Neural crest cell (in vitro differentiated cells): ENCODE measurements at places on chromosomes 6 and 20. TPM values are rescaled to one million over a fixed set of nuclear protein-coding genes. Genes with fewer than 3 reads are reported as not detected.

GRCh38 chr6:15129887-15130286 lies 116.0 kb upstream of the JARID2 start:
- H3K27ac ChIP-seq: no peak overlapping the region
- H3K4me3 ChIP-seq: no peak overlapping the region
- no peaks in the 10 kb centered on the region for H3K4me1 ChIP-seq
- no peak for DNase-seq
- H3K27me3 ChIP-seq: no peaks in the 10 kb centered on the region
- no peaks in the 10 kb centered on the region for H3K36me3 ChIP-seq

DNA sequence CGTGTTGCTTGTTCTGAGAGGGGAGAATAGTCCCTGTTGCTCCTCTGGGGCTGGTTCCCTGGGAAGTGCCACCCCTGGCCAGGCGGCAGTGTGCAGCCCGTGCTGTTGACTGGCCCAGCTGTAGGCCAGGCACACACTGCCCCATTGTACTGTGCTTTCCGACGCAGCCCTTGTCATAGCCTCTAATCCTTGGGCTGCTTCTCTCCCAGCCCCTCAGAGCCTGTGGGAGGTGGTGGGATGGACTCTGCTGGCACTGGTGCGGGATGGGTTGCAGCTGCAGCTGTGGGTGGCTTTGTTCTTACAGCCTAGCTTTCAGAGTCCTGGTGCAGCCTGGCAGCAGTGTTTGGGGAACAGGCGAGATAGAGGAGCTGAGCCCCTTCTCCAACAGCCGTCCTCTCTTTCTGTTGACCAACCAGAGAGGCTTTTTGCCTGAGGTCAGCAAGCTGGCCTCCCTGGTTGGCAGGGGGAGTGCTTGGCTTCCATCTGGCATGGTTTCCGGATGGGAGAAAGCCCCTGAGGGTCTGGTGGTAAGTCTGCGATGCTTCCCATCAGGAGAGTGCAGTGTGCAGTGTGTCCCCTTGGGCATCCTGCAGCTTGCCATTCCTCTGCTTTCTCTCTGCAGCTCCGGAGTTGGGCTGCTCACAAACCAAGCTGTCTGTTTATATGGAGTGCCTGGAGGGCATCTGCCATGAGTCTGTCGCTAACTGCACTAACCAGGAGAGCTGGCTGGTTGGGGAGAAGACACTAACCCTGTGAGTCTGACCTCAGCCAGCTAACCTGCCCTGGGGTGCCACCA lies 12.1 kb downstream of the TJAP1 start:
- H3K4me3 ChIP-seq: no peak overlapping the region

- H3K27me3 ChIP-seq: peaks cover 77% of the 10 kb centered on the region
- H3K36me3 ChIP-seq: peaks cover 8% of the 10 kb centered on the region
- H3K27ac ChIP-seq: no peak overlapping the region
These were observed 2.3 kb downstream of the TOX2 start for GRCh38 chr20:43916881-43917371.

GRCh38 chr20:62481425-62482145 lies 5.8 kb upstream of the GATA5 start:
- peaks cover 77% of the 10 kb centered on the region for H3K27me3 ChIP-seq
- no peak overlapping the region for H3K4me3 ChIP-seq
- no peak for DNase-seq
- no peak overlapping the region for H3K27ac ChIP-seq

GRCh38 chr6:11353921-11354389 lies 121.5 kb upstream of the NEDD9 start:
- no peak overlapping the region for H3K4me3 ChIP-seq
- DNase-seq: no peak
- no peaks in the 10 kb centered on the region for H3K27me3 ChIP-seq
- H3K36me3 ChIP-seq: no peaks in the 10 kb centered on the region
- no peak overlapping the region for H3K27ac ChIP-seq

DNA sequence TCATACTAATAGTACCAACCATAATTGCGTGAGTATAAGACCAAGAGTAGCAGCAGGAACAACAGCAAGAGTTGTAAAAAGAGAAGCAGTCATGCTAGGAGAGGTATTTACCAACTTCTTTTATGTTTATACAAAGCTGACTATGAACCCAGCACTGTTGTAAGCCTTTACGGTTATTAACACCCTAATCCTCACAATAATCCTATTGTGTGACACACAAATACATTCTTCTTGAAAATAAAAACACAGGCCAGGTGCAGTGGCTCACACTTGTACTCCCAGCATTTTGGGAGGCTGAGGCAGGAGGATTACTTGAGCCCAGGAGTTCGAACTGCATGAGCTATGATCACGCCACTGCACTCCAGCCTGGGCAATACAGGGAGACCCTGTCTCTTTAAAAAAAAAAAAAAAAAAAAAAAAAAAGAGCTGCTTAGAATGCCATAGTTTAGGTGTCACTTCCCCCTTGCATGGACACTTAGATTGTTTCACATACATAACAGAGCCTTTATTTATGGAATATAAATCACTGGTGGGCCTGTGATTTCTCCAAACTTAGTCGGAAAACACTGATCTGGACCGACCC lies 20.2 kb downstream of the HCK start:
- H3K36me3 ChIP-seq: no peaks in the 10 kb centered on the region
- no peak overlapping the region for H3K27ac ChIP-seq
- no peaks in the 10 kb centered on the region for H3K4me1 ChIP-seq
- no peak overlapping the region for H3K4me3 ChIP-seq

DNA sequence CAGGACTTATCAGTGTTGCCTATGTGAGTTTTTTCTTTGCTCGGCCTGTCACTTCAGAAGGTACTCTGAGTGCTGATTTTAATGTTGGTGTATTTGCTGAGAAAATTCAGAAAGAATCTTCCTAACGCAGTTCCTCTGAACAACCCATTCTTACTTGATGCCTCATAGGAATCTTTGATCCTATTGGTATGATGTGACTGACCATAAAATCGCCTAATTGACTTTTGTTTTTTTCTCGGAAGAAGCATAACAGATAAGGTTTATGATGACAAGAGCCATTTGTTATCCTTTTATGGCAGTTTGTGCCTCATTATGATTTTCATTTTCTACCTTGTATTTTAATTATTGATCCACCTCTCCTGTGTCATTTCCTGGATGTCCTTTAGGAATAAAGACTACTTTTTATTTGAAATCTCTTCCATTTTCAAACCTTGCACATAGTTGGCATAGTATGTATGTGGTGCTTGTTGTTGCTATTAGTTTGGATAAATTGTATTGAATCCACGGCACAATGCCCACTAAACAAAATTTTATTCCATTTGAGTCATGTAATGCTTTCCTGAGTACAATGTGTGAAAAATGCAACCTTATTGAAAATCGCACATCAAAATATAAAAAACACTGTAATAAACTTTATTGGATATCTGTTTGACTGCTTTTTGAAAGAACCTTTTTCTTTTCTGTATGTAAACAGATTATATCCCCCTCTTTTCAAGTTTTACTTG lies 37.3 kb downstream of the LRRC1 start:
- H3K4me3 ChIP-seq: no peak overlapping the region
- H3K27me3 ChIP-seq: no peaks in the 10 kb centered on the region
- H3K36me3 ChIP-seq: no peaks in the 10 kb centered on the region
- H3K4me1 ChIP-seq: peaks cover 19% of the 10 kb centered on the region

- peaks cover 6% of the 10 kb centered on the region for H3K36me3 ChIP-seq
- no peak for DNase-seq
- H3K4me3 ChIP-seq: no peak overlapping the region
- no peaks in the 10 kb centered on the region for H3K27me3 ChIP-seq
- no peak overlapping the region for H3K27ac ChIP-seq
- H3K4me1 ChIP-seq: peaks cover 3% of the 10 kb centered on the region
These were observed 11.9 kb downstream of the SERPINB9 start for GRCh38 chr6:2890976-2891767.

DNA sequence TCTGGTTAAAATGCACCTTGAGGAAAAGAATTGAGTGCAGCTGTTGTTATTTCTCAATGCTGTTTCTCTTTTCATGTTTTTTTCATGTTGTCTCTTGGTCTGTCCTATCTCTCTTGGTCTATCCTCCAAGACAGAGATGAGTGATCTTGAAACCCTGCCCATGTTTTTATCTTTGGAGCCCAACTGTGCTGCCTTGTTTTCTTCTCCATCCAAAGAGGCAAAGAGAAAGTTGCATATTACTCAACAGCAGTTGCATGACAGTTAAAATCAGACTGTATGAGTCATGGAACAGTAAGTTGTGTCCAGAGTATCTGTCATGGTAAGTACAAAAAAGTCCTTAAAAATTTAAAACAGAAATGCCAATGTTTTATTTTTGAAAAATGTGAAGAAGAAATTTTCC lies 26.2 kb downstream of the BCAS1 start:
- H3K4me1 ChIP-seq: no peaks in the 10 kb centered on the region
- H3K4me3 ChIP-seq: no peak overlapping the region
- H3K27ac ChIP-seq: no peak overlapping the region
- H3K36me3 ChIP-seq: no peaks in the 10 kb centered on the region
- DNase-seq: no peak
- H3K27me3 ChIP-seq: no peaks in the 10 kb centered on the region

- DNase-seq: peak; percentile 63
- peaks cover 42% of the 10 kb centered on the region for H3K27me3 ChIP-seq
- H3K27ac ChIP-seq: no peak overlapping the region
- no peaks in the 10 kb centered on the region for H3K36me3 ChIP-seq
- no peaks in the 10 kb centered on the region for H3K4me1 ChIP-seq
- no peak overlapping the region for H3K4me3 ChIP-seq
These were observed 22.3 kb upstream of the SAYSD1 start for GRCh38 chr6:39137245-39137644.

DNA sequence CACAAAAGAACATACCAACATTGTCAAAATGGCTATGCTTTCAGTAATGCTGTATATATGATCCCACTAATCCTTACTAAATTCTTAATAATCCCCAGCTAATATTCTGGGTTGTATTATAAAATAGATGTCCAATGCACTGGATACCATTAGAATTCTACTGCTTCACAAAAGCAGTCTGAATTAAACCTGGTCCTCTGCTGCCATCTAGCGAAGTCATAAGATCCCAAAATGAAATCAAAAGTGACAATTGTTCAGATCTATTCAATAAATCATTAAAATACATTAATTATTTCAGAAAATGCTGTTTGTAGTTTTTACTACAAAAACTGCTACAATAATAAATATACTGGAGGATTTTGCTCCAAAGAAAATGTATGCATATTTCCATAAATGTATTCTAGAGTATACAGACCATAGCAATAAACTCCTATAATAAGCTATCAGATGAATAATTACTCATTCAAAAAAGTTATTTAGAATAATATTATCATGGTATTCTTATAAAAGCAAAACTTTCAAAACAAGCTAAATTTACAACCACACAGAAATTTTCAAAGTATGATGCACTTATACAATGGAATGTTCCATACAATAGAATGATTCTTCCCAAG lies 92.6 kb downstream of the RNGTT start:
- H3K4me3 ChIP-seq: no peak overlapping the region
- H3K27ac ChIP-seq: no peak overlapping the region
- H3K27me3 ChIP-seq: no peaks in the 10 kb centered on the region
- no peaks in the 10 kb centered on the region for H3K4me1 ChIP-seq
- DNase-seq: peak; percentile 43

DNA sequence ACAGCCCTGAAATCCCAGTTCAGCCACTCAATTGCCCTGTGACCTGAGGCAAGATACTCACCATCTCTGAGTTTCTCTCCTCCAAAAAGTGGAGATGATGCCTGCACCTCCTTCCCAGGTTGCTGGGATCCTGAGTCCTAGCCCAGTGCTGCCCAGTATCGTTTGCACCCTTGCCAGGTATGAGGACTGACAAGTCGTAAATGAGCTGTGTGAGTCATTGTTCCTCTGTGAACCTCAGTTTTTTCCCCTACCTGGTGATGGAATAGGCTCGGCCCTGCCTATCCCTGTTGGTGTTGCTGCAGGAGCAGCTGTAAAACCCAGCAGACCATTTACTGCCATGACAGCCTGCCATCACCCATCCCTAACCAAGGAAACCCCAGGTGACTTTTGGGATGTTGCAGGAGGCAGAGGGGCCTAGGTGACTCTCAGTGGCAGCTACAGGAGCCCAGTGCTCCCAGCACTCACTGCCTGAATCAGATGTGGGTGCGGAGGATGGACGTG lies 229.3 kb downstream of the SYNDIG1 start:
- no peak overlapping the region for H3K4me3 ChIP-seq
- H3K4me1 ChIP-seq: no peaks in the 10 kb centered on the region

DNA sequence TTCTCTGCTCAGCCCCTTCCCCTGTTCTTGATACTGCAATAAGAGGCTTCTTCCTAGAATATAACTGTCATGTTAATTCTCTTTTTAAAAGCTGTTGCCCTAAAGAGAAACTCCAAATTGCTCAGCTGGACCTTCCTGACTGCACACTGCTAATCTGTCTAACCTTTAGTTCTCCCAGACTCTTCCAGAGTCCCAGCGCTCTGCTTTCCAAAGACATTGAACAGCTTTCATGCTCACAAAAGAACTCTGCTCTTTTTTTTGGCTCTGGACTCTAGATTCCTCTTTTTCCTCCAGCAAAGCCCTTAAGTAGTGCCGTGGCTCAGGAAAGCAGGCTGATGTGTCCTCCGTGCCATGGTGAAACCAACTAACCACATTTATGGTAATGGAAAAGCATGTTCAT lies 356.6 kb upstream of the RSPO3 start:
- H3K4me1 ChIP-seq: no peaks in the 10 kb centered on the region
- H3K27me3 ChIP-seq: no peaks in the 10 kb centered on the region
- H3K4me3 ChIP-seq: no peak overlapping the region
- DNase-seq: no peak
- H3K27ac ChIP-seq: no peak overlapping the region
- no peaks in the 10 kb centered on the region for H3K36me3 ChIP-seq

DNA sequence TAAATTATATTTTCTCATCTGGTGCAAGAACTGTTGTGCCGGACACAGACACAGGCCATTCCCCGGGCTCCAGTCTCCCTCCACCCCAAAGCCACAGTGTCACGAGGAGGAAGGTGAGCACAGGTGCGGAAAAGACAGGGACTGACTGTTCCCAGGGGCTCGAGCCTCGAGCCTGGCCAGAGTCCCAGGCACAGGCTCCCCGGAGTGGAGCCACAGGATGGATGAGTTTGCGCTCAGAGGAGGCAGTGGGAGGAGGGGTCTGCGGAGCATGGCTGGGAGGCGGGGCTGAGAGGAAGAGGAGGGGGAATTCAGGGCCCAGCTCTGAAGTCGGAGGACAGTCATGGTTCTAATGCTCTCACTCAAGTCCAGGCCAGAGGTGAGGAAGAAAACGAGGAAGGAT lies 284.8 kb downstream of the SMOC2 start:
- H3K27ac ChIP-seq: no peak overlapping the region
- DNase-seq: no peak
- no peaks in the 10 kb centered on the region for H3K4me1 ChIP-seq
- no peak overlapping the region for H3K4me3 ChIP-seq
- no peaks in the 10 kb centered on the region for H3K36me3 ChIP-seq

- no peaks in the 10 kb centered on the region for H3K4me1 ChIP-seq
- H3K4me3 ChIP-seq: no peak overlapping the region
- H3K36me3 ChIP-seq: peaks cover 2% of the 10 kb centered on the region
- DNase-seq: no peak
- H3K27me3 ChIP-seq: no peaks in the 10 kb centered on the region
- H3K27ac ChIP-seq: no peak overlapping the region
These were observed 36.6 kb downstream of the HBS1L start for GRCh38 chr6:135018052-135018451.

The LIN28B gene
- total RNA-seq: 73.2 and 76.3 TPM in 2 replicates

The MOXD1 gene
- 83.6 and 89.4 TPM in 2 replicates for total RNA-seq

The SOBP gene
- total RNA-seq: 23.0 and 24.0 TPM in 2 replicates

The DNAH8 gene
- total RNA-seq: 0.05 and 0.39 TPM in 2 replicates

The CALHM6 gene
- total RNA-seq: 1.3 and 4.6 TPM in 2 replicates

The SRXN1 gene
- total RNA-seq: 10.7 and 12.6 TPM in 2 replicates

The PTCHD4 gene
- 1.2 and 1.4 TPM in 2 replicates for total RNA-seq

The NDUFAF5 gene
- total RNA-seq: 30.3 and 32.6 TPM in 2 replicates

The KIF25 gene
- total RNA-seq: 0.72 and 1.0 TPM in 2 replicates
